Right cardiac atrium (tissue), 5 donors: ENCODE measurements at places on chromosomes 1 and 21. TPM values are rescaled to one million over a fixed set of nuclear protein-coding genes. Genes with fewer than 3 reads are reported as not detected.

DNA sequence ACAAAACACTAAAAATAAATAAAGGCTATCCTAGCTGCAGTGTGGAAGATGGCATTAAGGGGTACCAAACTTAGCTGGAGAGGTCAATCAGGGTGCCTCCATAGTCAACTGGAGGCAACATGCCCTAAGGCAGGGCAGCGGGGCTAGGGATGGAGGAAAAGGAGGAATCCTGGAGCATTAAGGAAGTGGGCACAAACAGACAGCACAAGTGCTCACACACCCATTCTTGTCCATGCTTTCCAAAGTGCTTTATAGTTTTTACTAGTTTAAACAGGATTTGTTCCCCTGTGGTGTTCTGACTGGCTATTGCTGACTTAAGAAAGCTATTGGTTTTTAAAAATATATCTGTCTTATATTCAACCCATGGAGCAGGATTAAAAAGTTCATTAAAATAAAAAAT, 33.3 kb downstream of the TCEANC2 start:
- no peak for DNase-seq

GRCh38 chr1:115299266-115299665, 38.8 kb downstream of the NGF start:
- DNase-seq, result no peak

DNA sequence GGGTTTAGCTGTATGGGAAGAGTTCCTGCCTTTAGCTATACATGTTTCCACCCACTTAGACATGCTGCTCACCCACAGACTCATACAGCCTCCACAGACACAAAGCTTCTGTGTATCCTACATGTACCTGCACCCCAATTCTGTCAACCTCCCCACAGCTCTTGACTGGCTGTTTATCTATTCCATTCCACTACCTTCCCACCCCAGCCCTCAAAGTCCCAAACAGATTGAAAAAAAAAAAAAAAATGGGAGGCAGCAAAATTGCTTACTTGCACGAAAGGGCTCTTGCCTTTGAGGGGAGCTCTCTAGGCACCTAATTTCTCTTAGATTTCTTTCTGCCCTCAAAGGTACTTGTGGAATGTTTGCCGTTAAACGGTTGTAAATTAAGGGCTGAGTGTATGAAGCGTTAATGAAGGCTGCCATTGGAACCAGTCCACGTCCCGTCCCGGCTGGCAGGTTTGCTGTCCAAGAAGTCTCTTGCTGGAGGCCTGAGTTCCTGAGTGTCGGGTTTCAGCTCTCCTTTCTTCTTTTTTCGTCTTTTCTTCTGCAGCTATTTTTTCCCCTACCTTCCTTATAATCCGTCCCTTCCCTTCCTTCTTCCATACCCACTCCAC, 43.6 kb downstream of the PBX1 start:
- DNase-seq, result peak; percentile 83

Gene VASH2
- total RNA-seq, result 1.3 TPM

DNA sequence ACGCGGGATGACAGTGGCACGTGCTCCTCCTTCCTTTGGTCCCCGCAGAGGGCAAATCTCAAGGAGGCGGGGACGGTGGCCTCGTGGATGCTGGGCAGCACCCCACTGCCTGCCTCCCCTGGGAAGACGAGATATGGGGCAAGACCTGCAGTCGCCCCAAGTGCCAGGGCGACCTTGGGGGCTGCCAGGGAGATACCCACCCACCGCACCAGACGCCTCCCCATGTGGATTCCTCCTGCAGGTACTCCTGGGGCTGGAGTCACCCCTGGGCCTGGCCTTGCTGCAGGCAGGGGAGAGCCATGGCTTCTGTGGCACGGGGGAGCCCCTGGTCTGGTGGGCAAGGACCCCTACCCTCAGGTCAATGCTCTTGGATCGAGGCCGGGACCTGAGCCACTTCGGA, 5.9 kb upstream of the AURKAIP1 start:
- DNase-seq, result no peak

DNA sequence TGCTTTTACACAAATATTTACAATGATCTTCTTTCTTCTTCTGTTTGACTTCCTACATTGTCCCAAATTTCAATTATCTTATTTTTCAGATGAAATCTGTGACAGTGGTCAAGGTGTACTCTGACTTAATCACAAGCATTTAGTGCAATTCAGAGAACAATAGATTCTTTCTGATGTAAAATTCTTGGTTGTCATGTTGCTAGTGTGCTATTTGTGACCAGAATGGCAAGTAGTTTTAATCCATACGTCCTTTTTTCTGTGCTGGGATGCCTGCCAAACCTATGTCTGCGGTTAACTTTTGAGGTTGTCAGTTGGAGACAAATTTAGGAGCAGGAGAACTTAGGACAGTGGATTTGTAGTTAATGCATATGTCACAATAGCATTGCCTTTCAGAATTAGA, 31.0 kb downstream of the NCAM2 start:
- no peak for DNase-seq

Gene MTHFR
- 75.2 TPM for total RNA-seq
